ENCODE measurements at places on chromosomes 12 and 14. TPM values are rescaled to one million over a fixed set of nuclear protein-coding genes. Genes with fewer than 3 reads are reported as not detected.

- no peak for DNase-seq
Measured at GRCh38 chr12:57816001-57816854, 2.3 kb downstream of the AVIL start.

- DNase-seq: no peak
Measured at GRCh38 chr12:109069307-109070271, 17.2 kb downstream of the USP30 start.

GRCh38 chr14:96194657-96195431, 9.8 kb upstream of the BDKRB2 start:
- no peak for DNase-seq

GRCh38 chr12:56391721-56392120, 29.1 kb upstream of the APOF start:
- DNase-seq: no peak

DNA sequence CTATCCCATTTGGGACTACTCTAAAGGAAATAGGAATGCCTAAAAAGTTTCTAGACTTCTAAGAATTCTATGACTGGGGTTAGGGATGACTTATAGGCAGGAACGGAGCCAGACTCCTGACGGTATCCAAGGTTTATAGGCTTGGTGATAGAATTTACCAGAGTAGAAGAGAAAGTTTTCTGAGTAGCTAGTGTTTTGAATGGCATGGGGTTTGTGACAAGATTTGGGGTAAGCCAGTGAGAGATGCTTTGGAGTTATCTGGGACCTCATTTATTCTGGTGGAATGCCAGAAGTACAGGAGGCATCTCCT, 444.6 kb downstream of the RAD51B start:
- DNase-seq: no peak

- DNase-seq: no peak
Measured at GRCh38 chr12:68453876-68454275, 121.7 kb upstream of the MDM1 start.

- DNase-seq: no peak
Measured at GRCh38 chr14:98803196-98803595, 468.8 kb downstream of the BCL11B start.

DNA sequence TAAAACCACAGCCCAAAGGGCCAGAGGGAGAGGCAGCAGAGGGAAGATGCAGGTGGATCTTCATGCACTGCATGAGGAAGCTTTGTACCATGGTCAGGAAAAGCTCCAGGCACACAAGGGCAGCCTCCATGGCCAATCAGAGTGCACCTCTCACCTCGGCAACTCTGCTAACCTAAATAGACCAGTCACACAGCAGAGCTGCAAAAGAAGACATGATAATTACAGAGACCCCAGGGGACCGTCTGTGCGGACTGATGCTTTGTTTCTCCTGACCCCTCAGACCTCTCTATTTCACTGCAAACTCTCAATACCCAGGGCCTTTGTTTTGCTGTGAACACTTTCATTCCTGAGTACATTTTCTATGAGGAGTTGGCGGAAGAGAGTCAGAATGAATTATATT, 10.7 kb upstream of the TCL1B start:
- no peak for DNase-seq

Gene ERP27
- not detected for total RNA-seq

Gene CD69
- 4.2 TPM for total RNA-seq

Gene GUCY2C
- total RNA-seq: 0.55 TPM

Gene INSM2
- total RNA-seq: not detected

Gene SNAPC1
- total RNA-seq: 7.6 TPM

Gene RNASE7
- not detected for total RNA-seq

Data from sigmoid colon (tissue), 7 donors.